ENCODE measurements at places on chromosomes 2 and 18.

DNA sequence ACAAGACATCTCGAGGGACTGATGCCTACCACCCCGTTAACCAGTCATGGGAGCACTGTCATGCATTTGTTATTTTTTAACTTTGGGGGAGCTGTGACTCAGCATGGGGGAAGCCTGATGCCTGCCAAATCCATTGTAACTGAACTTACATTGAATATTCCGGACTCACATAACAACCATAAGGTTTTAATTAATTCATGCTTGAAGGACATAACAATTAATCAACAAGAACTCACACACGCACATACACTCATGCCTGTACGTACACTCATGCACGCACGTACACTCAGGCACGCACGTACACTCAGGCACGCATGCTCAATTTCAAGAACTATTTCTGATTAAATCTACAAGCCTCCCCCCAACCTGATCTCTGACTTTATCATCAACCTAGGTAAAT, 1639.1 kb downstream of the SUCLG1 start:
- no peak for DNase-seq

DNA sequence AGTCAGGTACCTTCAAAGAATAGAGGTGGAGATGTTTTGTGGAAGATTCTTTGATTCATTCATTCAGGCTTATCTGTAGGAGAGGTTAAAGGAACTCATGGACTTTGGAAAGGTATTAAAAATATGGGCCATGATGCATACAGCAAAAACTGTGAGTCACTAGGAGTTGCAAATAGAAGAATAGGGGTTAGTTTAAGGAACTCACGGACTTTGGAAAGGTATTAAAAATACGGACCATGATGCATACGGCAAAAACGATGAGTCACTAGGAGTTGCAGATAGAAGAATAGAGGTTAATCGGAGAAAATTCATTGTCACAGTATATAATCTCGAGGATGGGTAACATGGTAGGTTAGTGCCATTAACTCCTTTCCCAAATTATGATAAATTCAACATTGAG, 41.2 kb downstream of the SLC9A2 start:
- no peak for DNase-seq

DNA sequence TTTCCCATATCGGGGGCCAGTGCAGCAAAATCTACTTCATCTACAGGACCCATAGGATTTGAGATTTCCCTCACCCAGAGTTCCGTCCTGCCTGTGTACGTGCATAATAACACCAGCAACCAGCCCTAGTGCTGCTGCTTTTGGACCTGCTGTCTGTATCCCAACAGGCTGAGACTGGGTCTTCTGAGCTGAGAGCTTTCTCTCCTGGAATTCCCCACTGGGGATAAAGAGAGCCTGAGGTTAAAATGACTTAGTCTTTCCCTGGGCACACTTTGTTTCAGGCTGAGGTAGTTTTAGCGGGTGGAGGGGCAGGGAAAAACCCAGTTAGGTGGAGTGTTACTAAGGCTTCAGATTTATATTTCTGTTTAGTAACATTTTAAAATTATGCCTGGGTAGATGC, 62.5 kb downstream of the SERTAD2 start:
- DNase-seq, result no peak

GRCh38 chr18:62249478-62250097, 62.5 kb downstream of the RELCH start:
- DNase-seq, result peak; percentile 17

DNA sequence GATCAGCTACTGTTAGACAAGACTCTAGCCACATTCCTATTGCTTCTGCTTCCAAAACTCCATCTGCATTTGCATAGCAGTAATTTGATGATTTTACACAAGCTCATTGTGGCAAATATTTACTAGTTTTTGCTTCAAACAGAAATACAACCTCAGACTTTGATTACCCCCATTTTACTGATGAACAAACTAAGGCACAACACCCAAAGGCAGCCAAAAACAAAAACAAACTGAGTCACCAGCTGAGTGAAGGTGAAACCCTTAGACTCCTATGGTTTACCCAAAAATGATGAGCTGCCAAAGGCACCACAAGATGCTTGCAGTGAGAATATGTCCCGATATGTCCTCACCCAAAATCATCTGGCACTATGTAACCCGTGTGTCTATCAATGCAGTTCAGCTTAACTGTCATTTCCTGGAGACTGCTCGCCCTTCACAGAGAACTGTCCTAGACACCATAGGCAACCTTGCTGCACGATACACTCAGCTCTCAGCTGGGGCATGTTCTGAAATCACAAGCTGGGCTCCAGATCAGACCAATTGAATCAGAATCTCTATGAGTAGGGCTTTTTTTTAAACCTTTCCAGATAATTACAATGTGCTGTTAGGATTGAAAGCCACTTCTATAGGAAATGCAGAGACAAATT, 4.1 kb upstream of the EVA1A start:
- no peak for DNase-seq

- DNase-seq, result peak; percentile 67
These were observed 50.2 kb upstream of the PLB1 start for GRCh38 chr2:28445448-28446258.

DNA sequence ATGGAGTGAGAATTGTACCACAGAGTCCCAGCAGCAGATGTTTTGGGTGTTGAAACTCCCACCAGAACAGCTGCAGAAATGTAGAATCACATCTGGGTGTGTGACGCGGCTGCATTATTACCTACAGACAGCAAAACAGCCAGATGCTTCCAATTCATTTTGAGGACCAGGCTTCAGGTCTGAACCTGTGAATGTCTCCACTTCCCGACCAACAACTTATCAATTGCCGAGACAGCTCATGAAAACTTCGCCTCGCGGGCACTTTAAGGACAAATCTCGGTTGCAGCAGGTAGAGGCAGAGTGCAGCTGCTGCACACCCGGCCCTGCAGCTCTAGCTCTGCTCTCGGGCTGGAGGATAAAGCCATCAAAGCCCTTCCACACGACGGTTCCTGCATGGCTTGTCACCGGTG, 202.0 kb downstream of the HRH4 start:
- DNase-seq, result no peak

GRCh38 chr18:13878857-13879256, 36.5 kb downstream of the MC2R start:
- no peak for DNase-seq

DNA sequence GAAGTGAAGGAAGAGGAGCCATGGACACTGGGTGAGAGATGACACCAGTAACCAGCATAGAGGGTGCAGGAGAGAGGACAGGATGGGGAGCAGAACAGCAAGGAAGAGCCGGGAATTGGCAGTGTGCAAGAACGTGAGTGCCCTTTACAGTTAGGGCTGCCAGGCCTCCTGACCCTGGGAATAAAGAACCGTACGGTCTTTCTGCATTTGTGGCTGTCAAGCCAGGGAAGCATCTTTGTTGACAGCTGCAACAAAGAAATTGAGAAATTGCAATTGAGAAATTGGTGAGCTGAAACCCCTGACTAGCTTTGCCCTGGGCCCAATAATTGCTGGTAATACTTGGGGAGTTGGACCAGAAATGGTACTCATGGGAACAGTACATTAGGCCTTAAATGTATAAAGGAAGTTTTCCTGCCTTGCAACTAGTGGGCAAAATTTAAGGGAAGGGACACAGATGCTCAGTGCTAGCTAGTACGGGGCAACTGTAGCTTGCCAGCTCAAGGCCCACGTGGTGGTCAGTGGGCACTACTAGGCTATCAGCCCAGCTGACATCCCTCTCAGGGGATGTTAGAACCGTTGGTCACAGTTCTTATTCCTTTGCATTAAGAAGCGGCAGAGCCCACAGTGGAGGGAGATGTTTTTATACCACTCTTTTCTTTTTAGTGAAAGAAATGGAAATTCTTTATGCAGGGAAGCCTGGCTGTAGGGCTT, 56.6 kb downstream of the KCTD18 start:
- DNase-seq, result no peak

- no peak for DNase-seq
These were observed 3.2 kb downstream of the PIGN start for GRCh38 chr18:62183578-62184195.

DNA sequence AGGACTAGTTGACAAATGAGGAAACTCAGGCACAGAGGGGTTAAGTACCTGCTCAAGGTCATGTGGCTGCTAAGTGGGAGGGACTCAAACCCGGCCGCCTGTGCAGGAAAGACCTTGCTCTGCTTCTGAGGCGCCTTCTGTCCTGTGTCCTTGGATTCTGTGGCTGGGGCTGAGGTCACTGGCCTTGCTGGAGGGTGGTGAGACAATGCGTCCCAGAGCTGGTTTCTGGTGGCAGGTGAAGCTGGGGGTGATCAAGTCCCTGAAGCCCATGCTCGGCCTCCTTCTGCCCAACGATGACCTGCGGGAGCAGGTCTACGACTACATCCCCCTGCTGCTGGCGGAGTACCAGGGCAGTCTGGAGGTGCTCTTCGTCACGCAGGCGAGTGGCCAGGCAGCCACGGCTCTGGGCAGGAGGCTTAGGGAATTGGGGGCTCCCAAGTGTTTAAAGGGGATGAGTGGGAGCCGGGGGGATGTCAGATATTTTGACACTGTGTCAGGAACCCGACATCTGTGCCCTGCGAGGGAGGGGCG, 16.1 kb downstream of the MROH2A start:
- DNase-seq, result no peak

GRCh38 chr2:105904938-105905337, 160.2 kb downstream of the NCK2 start:
- DNase-seq, result no peak

GRCh38 chr18:3119401-3120341, 100.1 kb downstream of the MYOM1 start:
- DNase-seq, result no peak

DNA sequence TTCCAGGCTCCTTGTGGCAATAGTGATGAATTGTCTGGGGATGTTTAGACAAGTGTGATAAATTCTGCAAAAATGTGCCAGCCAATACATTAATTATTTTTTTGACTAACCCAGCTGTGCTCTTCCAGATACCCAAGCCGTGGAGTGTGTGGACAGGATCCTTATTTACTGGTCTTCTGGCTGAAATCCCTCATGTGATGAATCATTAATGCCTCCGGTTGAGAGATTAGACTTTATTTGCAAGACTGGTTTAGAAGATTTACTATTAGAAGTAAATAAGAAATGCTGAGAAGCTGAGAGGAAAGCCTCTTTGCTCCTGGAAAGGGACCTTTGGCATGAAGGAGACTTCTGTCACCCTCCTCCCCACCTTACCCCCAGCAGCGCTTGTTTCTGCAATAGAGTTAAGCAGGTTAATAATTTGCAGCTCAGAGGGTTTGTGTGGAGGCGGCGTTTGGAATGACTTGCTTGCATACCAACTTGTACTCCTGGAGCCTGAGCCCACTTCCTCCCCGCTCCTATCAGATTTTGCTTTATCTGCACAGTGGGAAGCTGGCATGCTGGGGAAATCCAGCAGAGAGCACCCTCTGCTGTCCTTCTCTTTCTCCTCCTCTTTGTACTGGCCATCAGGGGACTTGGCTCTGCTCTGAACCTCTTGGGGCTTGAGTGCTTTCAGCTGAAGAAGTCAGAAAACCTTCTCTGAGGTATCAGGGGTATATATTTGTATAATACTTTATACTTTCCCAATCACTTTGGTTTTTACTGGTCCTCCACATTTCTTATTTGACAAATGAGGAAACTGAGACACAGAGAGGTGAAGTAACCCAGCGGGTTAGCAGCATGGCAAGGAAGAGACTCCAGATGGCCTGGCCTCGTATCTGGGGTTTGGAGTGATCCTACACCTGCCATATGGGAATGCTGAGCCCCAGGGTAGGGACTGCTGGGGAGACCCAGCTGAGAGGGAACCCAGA, 16.3 kb downstream of the SLC3A1 start:
- no peak for DNase-seq

- DNase-seq, result no peak
These were observed 140.0 kb upstream of the GPC1 start for GRCh38 chr2:240295256-240296103.

DNA sequence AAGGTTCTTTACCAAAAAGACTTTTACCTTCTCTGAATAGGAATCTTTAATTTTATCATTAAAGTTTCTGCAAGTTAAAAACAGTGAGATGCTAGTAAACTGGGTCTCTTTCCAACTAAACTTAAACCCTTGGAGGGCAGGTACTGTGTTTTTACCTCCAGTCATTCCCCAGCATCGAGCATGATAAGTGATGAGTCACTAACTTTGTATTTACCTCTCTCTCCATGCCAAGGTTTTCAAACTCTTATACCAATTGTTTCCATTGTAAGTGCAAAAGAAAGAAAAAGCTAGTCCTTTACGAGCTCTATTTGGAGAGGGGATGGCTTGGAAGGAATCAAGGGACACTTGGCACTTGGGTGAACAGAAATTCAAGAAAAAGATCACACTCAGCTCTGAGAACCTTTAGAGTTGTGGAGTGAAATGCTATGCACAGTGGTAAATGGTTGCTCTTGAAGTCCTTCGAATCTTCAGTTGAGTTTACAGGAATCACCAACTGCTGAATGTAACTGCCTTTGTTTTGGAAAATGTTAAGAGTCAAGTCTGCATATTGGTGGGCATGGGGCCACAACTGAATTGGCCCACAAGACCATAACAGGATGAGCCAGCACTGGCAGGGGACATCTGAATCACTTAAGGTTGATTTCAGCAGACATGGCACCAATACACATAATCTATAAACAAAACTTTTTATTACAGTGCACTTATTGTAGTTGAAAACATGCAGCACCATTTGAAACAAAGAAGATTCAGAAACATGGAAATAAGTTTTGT, 8.3 kb upstream of the RBM43 start:
- DNase-seq, result no peak

DNA sequence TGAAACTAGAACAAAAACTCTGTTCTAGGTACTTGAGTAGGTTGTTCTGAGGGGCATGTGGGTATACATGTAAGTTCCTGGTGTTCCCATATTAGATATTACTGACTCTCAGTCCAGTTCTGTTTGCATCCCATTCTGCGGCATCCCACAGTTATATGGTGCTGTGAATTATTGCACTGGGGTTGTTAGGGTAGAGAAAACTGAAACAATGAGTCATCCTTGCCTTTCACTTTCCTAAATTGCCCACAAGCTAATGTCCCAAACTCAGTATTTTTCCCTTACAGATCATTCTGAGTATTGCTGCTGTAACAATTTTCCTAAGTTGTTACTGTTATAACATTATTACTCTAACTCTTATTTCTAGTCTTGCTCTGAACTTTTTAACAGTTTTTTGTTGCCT, 3.0 kb downstream of the WDR75 start:
- DNase-seq, result peak; percentile 20

DNA sequence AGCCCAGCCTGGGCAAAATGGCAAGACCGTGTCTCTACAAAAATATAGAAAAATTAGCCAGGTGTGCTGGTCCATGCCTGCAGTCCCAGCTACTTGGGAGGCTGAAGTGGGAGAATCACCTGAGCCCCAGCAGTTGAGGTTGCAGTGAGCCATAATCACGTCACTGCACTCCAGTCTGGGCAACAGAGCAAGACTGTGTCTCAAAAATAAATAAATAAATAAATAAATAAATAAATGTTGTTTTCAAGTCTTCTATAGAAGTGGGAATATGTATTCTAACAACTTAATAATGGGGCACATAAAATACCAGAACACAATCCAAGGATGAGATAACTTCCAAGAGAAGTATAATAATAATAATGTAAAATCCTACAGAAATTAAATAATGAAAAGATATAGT, 23.9 kb downstream of the ATAD2B start:
- no peak for DNase-seq

DNA sequence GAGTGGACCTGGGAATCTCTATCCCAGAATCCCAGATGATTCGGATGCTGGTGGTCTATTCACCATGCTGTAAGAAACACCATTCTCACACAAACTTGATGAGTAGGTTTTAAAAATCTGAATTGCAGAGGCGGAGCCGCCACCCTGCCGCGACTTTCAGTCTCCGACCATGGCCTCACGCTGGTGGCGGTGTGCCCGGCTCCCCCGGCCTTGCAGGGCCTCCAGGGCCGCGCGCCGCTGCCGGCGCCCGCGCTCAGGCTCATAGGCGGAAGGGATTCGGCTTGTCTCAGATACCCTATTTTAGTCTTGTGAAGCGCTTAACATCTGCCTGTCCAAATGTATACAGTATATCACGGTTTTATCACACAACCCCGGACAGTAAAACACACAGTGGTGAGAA, 2.6 kb upstream of the PPM1B start:
- no peak for DNase-seq

Data from activated CD4-positive, alpha-beta T cell treated with anti-CD3 and anti-CD28 coated beads, Interleukin-2, amount 50 U/mL, for 24 hours (primary cell).